ENCODE measurements at places on chromosomes 3 and 15.

DNA sequence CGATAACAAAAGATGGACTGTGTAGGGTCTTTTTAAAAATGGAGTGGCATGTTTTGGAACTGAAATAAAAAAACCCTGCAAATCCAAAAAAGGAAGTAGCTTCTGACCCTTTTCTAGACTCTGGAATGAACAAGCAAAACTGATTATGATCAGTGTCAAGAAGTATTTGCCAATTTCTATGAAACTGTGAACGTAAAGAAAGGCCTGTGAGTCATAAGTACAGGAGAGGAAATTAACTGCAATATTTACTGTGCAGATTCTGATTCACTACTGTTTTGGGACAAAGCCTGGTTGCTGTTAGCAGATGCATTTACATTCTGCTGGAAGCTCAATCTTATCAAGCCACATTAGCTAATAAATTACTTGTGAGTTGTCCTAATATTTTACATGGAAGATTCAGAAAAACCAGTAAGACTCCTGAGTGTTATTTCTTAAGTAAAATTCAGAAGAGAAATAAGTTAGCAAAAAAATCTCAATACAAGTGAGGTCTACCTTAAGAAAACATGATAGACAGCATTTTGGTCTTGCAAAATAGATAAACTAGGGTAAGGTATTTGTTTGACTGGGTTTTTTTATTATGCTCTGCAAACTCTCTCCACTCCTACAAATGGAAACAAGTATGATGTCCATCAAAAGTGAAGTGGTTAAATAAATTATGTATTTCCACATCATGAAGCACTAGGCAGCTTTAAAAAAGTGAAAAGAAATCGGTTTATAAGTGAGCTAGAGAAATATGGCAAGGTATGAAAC lies 90.2 kb upstream of the LMOD3 start:
- DNase-seq = no peak

- peak; percentile 90 for DNase-seq
Measured at GRCh38 chr3:58177747-58178527, 32.8 kb downstream of the DNASE1L3 start.

DNA sequence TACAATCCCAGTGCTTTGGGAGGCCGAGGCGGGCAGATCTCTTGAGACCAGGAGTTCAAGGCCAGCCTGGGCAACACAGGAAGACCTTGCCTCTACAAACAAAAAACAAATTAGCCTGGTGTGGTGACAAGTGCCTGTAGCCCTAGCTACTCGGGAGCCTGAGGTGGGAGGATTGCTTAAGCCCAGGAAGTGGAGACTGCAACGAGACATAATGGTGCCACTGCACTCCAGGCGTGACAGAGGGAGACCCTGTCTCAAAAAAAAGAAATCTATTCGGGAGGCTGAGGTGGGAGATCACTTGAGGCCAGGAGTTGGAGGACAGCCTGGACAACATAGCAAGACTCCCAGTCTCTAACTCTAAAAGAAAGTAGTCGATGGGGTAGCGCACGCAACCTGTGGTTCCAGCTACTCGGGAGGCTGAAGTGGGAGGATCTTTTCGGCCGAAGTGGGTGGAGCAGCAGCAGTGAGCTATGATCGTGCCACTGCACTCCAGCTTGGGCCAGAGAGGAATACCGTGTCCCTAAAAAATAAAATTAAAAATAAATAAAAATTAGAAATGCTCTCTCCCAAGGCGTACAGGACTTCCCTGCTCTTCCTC lies 775 bp downstream of the C3orf33 start:
- DNase-seq = no peak

DNA sequence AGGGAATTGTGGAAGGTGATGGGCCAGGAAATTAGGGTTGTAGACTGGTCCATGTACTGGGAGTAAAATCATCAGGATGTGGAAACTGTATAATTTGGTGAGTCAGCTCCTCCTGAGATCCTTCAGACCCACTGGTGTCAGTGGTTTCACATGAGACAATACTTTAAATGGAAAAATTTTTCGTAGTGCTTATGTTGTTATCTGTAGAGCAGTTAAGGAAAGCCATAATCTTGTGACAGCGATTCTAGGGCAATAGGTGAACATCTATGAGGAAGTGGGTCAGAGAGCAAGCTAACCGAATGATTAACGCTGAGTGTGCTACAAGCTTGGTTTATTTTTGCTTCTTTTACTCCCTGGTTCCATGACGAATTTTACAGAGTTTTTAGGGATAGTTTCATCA lies 200.6 kb downstream of the CADM2 start:
- DNase-seq = no peak

DNA sequence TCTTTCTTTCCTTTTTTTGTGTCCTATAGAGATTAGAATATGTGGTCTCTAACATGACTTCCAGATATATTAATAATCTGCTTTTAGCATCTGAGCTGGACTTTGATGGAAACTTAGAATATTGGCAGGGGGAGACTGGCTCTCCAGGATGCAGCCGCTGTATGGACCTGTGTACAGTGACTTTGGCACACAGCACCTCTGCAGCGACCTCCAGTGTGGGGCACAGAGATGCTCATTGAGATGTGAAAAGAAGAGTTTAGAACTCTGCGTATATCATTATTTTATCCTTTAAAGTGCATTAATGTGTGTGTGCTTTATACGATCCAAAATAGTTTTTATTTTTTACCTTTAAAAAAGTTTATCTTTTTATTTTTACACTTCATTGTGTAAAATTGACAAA lies 18.3 kb downstream of the CFAP161 start:
- no peak for DNase-seq

GRCh38 chr3:173397161-173398110 lies at the start of gene NLGN1:
Gene NLGN1 (plus strand): TSS chr3:173397744.
- DNase-seq = peak; percentile 86

DNA sequence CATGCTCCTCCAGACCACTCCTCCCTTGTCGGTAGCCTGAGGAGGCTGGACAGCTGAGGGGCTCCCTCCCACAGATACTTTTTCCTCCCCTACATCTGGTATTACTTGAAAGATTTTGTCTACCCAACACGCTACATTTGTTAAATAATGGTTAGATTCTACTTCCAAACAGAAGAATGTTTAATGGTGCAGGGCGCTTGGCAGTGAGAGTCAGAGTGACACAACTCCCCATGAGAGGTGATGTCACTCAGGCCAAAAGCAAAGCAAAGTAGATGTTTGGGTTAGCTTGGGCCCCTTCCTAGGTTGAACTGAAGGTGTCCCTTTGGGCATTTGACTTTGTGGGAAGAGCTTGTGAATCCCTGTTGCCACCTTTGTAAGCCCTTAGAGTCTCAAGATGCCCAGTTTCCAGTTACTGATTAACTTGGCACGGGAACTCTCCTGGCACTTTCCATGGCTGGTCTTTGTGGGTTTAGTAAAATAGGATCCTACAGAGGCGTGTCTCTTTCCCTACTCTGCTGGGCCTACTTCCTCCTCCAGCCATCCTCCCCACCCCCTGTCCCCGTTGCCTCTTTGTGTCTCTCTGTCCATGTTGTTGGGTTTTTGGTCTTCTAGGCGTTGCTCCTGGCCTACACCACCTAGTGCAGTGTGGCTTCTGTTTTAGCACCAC lies 5.6 kb downstream of the LIMD1 start:
- DNase-seq = no peak

DNA sequence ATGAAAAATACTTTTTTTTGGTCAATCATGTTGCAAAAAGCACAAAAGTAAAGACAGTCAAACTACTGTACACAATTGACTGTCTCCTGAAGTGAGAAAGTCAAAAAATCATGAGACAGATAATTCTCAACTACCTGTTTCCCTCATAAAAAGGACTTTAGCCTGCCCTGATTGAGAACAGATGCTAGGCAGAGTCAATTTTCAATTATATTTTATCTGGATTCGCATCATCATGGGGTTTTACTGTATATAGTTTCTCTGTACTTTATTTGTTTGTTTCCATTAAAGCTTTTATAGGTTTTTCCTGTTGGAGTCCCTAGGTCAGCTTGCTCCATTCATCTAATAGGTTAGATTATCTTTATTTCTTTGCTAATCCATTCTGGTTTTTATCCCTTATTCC lies 53.8 kb downstream of the ECT2 start:
- no peak for DNase-seq

GRCh38 chr15:40481341-40482074 lies 10.7 kb downstream of the CHST14 start:
- DNase-seq = no peak

GRCh38 chr3:4290272-4290893 lies 12.8 kb upstream of the SETMAR start:
- peak; percentile 38 for DNase-seq

GRCh38 chr3:78178740-78179363 lies 1139.0 kb downstream of the ROBO2 start:
- no peak for DNase-seq

GRCh38 chr15:58258501-58259292 lies 120.5 kb downstream of the AQP9 start:
- no peak for DNase-seq

DNA sequence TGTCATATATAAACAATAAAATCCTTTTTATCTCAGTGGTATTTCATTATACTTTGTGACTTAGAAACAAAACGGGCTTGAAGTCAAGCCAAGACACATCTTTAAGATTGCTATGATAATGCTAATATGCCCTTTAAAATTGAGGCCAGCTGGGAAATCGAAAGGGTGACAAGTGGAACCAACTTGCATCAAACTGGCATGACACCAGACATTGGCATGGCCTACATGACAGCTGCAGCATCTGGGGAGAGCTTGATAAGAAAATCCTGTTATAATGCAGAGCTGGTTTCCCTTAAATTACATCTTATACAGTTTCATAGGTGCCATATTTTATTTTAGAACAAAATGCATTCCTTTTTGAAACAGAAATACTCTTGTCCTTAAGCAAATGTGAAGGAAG lies 325.2 kb downstream of the ZBBX start:
- DNase-seq = no peak

GRCh38 chr15:48861813-48862431 lies 16.0 kb upstream of the EID1 start:
- peak; percentile 61 for DNase-seq

DNA sequence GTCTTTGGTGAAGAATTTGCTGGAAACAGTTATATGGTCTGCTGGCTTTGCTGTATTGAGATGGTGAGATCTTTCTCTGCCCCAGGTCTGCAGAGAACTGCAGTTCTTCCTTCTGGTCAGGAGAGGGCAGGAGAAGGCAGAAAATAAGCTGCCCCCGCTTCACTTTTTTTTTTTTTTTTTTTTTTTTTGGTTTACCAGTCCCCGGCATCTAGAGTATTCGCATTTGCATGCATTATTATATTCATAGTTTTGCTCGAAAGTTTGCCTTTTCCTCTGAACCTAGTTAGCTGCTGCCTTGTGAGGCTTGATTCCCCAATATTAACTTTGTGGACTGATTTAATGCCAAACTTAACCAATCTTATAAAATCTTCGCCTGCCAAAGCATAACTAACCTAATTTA lies 10.6 kb upstream of the PARL start:
- DNase-seq = peak; percentile 17

- DNase-seq = no peak
Measured at GRCh38 chr3:45911511-45912226, 25.3 kb downstream of the CCR9 start.

GRCh38 chr15:67761343-67761742 lies 64.0 kb upstream of the SKOR1 start:
- no peak for DNase-seq

- no peak for DNase-seq
Measured at GRCh38 chr15:99174567-99175395, 69.9 kb downstream of the SYNM start.

- no peak for DNase-seq
Measured at GRCh38 chr15:31270767-31271166, 55.9 kb upstream of the KLF13 start.

GRCh38 chr3:171465763-171466162 lies 5.6 kb upstream of the TNIK start:
- no peak for DNase-seq

GRCh38 chr3:114827495-114827894 lies 319.6 kb downstream of the ZBTB20 start:
- DNase-seq = no peak

GRCh38 chr3:127791221-127791913 lies 30.9 kb downstream of the MGLL start:
- no peak for DNase-seq

DNA sequence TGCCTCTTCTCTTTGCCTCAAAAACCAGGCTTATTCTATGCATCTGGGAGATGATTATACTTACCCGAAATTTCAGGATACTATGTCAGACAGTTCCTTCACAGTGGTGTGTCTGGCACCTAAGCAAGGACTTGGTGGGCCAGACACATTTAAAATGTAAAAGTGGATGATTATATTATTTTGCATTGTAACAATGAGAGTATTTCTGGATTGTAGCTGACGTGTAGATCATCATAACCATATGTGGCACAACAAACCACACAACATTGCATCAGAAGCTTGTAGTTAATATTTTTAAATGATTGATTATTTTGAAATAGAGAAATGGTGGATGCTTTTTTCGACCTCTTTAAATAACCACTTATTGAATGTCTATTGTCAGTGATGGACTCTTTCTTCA lies 109.0 kb downstream of the TIGIT start:
- no peak for DNase-seq

GRCh38 chr3:52827866-52828376 lies 2.6 kb downstream of the ITIH4 start:
- DNase-seq = no peak

DNA sequence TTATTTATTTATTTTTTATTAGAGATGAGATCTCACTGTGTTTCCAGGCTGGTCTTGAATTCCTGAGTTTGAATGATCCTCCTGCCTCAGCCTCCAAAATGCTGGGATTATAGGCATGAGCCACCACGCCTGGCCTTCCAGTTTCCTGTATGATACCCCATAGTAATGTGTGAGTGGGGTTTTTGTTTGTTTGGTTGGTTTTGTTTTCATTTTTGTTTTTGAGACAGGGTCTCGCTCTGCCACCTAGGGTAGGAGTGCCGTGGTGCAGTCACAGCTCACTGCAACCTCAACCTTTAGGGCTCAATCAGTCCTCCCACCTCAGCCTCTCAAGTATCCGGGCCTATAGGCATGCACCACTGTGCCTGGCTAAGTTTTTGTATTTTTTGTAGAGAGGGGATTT lies 30.9 kb downstream of the GOLM2 start:
- no peak for DNase-seq

GRCh38 chr3:125212091-125212508 lies 448 bp downstream of the SLC12A8 start:
- DNase-seq = no peak

- DNase-seq = no peak
Measured at GRCh38 chr3:135994708-135995337, 29.3 kb downstream of the PPP2R3A start.

- DNase-seq = no peak
Measured at GRCh38 chr3:35900079-35900478, 260.8 kb downstream of the ARPP21 start.

DNA sequence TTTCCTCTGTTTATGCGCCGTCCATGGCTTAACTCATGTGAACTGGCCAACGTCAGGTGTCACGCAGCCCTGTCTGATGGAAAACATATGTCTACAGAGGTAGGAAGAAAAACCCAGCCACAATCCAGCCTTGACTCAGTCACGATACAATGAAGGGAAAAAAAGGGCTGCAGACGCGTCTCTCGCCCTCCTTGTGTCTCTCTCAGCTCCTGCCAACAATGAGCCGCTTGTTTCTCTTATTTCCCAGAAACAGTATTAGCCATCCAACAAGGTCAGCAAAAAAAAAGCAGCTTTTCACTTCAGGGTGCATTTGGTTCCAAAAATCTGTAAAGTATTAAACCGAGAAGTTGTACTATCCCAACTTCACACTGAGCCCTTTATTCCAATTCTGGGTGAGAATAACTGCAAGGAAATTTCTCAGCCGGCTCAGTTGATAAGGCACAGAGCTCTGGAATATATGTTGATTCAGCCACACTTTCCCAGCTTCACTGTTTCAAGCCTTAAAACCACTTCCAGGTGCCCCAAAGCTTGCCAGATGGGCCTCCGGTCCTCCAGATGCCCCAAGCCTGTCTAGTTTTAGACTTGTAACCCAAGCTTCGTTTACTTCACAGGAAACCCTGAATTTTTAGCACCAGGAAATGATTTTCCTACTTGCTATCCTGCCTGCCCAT lies 79.4 kb downstream of the TM4SF4 start:
- DNase-seq = peak; percentile 89
